Pancreas (tissue), 10 donors: ENCODE measurements at places on chromosomes 11 and 22. TPM values are rescaled to one million over a fixed set of nuclear protein-coding genes. Genes with fewer than 3 reads are reported as not detected.

The C1QTNF4 gene
- 1.1 TPM for total RNA-seq

The MUC5B gene
- total RNA-seq: 7.9 TPM

The FAM83F gene
- total RNA-seq: 18.5 TPM

The SLC7A4 gene
- total RNA-seq: 0.20 TPM

The TTLL12 gene
- total RNA-seq: 22.2 TPM

The GPHA2 gene
- 15.0 TPM for total RNA-seq

The DBX1 gene
- total RNA-seq: not detected

The MS4A7 gene
- 18.0 TPM for total RNA-seq

The RAB38 gene
- 1.7 TPM for total RNA-seq

The ANO5 gene
- 4.6 TPM for total RNA-seq
